ENCODE measurements at places on chromosomes 4 and X.

GRCh38 chr4:58064653-58065052 lies 954.5 kb upstream of the IGFBP7 start:
- no peak for DNase-seq

DNA sequence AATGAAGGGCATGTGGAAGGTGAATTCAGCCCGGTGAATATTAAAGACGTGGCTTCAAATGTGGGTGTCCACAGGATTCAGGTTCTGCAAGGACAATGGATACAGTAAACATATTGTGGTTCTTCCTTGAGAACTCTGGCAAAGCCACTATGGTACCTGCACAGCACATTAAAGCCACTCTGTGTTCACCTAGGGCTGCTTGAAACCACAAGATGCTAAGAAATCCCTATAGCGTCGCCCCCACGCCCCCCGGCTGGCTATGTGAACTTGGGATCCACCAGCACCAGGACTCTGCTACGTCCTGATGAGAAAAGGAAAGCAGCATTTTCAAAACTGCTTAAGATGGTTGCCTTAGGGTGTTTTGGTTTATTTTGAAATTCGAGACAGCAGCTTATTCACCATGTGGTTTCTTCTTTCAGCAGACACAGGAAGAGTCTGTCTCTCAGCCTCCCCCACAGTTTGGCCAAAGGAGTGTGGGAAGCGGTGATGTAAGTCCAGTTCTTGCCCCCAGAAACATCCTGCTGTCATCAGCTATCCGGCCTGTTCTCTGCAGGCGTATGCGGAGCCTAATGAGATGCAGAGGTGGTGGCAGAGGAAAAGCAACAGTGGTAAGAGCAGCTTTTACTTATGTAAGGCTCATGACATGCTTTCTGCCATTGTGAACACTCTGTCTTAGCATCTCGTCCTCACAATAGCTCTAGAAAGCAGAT lies 111.5 kb downstream of the AFAP1 start:
- peak; percentile 84 for DNase-seq

DNA sequence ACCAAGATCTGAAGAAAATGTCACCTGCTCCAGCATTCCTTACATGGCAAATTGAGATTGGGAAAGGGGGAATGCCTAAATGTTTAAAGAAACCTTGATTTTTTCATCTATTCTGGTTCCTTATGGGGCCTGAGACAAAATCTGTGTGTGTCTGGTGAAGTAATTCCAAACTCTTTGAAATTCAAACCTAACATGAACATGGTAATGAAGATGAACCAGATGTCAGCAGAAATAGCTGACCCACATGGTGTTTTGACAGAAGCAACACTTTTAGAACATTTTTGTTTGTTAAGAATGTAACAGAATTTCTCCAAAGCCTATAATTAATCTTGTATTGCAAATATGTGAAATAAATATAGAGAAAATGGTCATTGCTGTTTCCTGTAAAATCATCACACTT lies 133.0 kb downstream of the PARM1 start:
- no peak for DNase-seq

DNA sequence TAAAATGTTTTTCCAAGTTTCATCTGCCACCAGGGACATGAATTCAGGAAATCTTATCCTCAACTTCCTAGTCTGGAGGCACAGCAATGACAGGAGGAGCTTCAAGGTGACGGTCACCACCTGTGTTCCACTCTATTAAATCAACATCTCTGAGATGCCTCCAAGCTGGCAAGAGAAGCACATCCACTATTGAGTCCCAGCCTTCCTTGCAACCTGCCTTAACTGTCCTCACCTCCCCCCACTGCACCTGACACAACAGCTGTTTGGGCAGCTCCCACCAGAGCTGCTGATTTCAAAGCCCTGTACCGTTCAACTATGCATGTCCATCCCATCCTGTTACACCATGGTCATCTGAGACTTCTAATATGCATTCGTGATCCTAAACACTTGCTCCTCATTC lies 123.4 kb downstream of the COL25A1 start:
- no peak for DNase-seq

DNA sequence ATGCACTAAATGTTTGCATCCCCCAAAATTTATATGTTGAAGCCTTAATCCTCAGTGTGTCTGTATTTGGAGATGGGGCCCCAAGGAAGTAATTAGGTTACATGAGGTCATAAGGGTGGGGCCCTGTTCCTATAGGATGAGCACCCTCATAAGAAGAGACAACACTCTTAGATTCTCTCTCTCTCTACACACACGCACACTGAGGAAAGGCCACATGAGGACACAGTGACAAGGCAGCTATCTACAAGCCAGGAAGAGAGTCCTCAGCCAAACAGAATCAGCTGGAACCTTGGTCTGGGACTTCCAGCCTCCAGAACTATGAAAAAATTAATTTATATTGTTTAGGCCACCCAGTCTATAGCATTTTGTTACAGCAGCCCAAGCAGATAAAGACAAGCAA lies 69.3 kb upstream of the NOCT start:
- no peak for DNase-seq

DNA sequence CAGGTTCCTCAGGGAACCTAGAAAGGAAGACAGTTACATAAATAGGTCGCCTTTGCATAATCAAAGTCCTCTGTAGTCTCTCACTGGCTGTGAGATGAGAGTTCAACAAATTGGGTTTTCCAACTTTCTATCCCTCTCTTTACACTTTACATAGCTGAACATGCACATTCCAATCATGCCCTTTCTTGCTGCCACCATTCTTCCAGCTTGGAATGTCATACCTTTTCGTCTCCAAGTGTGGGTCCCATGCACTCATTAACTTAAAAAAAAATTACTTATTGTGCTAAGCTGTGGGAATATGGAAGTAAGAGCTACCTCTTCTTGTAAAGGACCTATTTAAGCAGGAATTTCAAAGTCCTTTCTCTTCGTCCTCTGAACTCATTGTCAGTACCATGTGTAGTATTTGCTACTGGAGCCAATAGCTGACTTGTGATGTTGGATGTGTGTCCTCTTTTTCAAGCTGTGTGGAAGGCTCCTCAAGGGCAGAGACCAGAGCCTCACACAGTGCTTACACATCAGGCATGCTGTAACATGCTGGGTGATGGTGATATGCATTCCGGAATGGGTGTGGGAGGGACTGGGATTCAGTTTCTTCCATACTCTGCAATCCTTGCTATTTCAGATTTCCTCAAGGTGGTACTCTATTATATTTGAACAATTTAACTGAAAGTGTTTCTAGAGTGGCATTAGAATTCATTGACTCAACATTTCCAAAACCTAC lies 7.1 kb downstream of the ENOPH1 start:
- DNase-seq: no peak

DNA sequence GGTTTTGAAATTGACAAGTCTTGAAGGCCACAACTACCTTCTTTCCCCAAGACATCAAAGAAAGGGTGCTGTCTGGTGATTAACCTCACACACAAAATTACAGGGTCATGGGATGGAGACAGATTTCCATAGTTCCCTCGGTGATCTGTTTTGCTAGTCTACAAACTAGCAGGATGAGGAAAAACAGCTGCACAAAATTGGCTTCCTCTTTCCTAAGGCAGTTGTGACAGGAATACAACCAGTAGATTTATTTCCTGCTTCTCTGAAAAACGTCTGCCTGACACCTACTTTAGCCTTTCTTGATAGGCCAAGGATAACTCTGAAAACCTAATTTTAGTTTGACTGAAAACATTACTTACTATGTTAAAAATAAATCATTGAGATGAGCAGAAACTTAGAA lies 39.6 kb downstream of the DKK2 start:
- DNase-seq: no peak

- DNase-seq: no peak
These were observed 28.1 kb downstream of the SMIM43 start for GRCh38 chr4:121736735-121737351.

- DNase-seq: no peak
These were observed 14.7 kb downstream of the PDGFC start for GRCh38 chr4:156956826-156957368.

DNA sequence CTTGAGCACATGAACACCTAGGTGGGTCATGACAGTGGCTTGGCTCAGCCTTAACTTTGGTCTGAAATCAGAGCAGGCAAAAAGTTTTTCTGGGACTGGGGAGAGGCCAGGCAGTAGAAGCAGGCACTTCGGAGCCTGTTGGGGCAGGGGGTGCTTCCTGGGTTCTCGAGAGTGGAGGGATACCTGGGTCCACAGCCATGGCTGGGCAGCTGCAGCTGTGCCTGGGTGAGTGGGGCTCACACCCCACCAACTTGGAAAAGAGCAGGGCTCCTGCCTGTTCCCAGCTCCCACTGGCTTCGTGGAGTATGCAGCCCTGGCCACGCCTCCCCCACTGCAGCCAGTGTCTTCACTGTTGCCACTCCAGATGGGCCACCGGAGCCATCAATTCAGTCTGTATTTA lies 56.4 kb upstream of the NUDT6 start:
- DNase-seq: no peak

GRCh38 chr4:173448608-173449379 lies 49.9 kb upstream of the SCRG1 start:
- DNase-seq: no peak

DNA sequence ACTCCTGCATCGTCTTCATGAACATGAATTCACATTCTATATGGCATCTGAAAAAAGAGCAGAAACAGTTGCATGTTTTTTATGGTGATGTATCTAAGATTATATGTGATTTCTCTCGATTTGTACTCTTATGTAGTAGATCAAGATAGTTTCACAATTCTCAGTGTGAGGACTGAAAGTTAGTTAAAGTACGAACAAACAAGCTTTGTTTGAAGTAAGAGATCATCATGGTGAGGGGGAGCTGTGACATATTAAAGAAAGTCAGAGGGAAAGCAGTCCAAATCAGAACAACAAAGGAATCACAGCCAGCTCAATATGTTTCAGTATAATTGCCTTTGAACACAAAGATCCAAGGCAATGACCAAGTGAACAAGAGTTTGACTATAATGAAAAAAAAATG lies 1140.6 kb downstream of the SH3BGRL start:
- no peak for DNase-seq

DNA sequence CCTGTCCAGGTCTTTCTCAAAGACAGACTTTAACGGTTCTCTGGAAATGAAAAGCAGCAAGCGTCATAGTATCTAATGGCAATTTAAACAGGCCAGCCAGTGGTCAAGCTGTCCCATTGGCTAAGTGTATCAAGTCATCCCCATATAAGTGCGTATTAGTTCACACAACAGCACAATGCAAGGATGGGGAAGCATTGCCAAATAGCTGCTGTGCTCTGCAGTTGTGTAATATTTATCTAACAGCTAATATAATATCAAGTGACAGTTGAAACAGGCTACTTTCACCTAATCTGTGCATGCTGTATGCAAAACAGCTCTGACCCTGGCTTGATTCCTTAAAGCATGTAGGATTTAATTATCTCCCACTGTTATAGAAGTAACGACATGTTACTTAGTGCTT lies 134.8 kb upstream of the PPARGC1A start:
- no peak for DNase-seq

DNA sequence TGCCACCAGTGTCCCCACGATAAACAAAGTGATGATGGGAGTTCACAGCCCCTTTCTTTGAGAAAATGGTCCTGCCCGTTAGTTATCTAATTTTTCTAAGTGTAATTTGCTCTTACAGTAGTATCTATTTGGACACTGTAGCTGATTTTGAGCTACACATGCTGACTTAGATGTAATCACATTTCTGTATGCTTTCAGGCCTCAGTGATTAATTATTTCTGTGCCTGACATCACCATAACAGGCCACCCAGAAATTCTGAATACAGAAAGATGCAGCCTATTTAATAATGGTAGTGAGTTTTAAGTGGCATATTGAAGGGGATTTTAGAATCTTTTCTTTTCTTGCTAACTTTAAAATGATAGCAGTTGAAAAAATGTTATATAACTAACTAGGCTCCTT lies 147.6 kb upstream of the ANXA10 start:
- no peak for DNase-seq

DNA sequence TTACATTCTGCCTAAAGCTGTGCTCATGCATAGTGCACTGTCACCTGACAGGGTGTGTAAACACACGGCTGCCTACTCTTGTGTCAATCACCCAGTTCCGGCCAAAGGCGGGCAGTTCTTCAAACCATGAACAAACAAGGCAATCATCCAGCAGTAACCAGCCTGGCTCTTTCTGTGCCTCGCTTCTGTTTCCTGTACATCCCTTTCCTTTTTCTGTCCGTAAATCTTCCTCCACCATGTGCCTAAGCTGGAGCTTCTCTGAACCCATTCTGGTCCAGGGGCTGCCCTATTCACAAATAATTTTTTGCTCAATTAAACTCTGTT lies 60.8 kb upstream of the CBR4 start:
- DNase-seq: no peak

GRCh38 chrX:54826598-54826997 lies 19.1 kb downstream of the MAGED2 start:
- DNase-seq: no peak

GRCh38 chrX:155766321-155766720 lies 114.8 kb upstream of the VAMP7 start:
- DNase-seq: no peak

- peak; percentile 76 for DNase-seq
These were observed 32.1 kb upstream of the MTNR1A start for GRCh38 chr4:186587416-186588018.

DNA sequence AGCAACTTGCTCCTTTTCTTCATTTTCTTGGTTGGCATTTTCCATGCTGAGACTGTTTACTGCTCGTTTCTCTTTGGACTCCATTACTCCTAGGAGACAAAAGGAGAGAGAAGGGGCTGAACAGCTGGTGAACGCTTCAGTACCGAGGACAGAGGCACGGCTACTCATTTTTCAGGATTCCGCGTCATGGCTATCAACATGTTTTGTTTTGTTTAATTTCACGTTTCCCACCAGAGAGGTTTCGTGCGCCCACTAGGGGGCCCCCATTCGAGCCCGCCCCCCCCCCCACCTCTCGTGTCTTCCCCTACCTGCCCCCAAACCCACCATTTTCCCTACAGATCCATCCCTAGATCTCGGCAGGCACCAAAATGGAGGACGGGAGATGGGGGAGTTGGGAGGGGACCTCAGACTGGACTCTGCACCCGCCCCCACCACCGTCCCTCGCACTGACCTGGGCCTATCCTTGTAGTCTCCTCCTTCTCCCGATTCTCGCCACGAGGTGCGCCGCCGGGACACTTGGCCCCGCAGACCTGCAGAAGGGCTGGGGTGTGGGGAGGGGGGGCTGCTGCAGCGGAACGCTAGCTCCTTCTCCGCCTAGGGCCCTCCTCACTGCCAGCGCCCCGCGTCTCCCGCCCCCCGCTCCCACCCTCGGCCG lies 653 bp downstream of the BEX1 start:
- peak; percentile 44 for DNase-seq

GRCh38 chr4:28822163-28822562 lies 1898.0 kb upstream of the PCDH7 start:
- DNase-seq: no peak

GRCh38 chr4:13907255-13907751 lies 279.8 kb upstream of the BOD1L1 start:
- DNase-seq: no peak

GRCh38 chr4:15003401-15003890 lies 1.2 kb downstream of the CPEB2 start:
- DNase-seq: peak; percentile 75

- DNase-seq: no peak
These were observed 21.2 kb downstream of the DOK7 start for GRCh38 chr4:3484057-3484973.

All from right forelimb (tissue), 1 donor.